ENCODE measurements at places on chromosomes 4 and X.

DNA sequence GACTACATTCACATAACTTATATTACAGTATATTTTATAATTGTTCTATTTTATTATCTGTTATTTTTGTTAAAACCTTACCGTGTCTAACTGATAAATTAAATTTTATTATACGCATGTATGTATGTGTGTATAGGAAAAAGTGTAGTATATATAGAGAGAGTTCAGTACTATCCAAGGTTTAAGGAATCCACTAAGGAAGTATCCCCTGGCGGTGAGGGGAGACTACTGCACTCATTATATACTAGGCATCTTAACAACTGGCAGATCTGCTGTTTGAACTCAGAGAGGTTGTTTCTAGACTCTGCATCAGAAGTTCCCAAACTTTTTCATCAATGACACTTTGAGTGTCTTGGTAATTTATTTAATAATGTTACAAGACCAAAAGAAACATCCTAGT, 70.9 kb downstream of the NDST4 start:
- no peak for DNase-seq

GRCh38 chr4:12703036-12703435, 781.1 kb downstream of the RAB28 start:
- no peak for DNase-seq

DNA sequence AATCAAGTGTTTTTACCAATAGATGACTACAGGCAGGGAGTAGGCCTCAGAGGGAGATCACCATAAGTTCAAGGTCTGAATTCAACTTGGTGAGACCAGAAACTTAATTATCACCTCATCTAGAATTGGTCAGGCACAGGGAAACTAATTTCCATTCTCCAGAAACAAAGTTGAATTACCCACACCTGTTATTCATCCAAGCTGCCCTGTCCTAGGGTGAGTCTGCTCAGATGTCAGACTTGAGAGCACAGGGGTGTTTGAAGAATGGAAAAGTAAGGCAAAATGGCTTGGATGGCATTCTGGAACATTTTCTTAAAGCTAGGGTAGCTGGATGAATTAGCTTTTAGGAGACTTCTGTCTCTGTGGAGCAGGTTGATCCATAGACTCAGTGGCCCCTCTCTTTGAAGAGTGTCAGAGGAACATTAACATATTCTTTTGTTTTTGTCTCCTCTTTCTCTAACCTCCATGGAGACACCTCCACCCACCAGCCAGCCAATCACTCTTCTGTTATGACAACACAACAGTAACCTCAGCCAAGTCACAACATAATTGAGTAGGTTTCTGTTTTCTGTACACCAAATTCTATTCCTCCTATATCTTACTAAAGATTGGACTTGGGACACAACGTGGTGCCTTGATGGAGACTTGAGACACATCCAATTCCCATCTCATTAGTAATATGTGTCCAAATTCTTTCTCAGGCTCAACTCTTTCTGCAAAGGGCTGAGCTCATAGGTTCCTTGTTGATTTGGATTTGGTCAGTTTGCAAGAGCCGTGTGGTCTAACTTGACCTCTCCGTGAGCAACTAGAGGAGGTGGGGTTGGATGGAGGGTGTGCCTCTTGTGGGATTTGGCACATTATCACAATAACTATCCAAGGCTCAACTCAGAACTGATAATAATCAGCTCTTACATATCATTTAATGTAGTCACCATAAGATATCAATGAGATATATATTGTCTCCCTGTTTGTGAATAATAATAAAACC, 45.1 kb downstream of the VSIG4 start:
- DNase-seq, result no peak

DNA sequence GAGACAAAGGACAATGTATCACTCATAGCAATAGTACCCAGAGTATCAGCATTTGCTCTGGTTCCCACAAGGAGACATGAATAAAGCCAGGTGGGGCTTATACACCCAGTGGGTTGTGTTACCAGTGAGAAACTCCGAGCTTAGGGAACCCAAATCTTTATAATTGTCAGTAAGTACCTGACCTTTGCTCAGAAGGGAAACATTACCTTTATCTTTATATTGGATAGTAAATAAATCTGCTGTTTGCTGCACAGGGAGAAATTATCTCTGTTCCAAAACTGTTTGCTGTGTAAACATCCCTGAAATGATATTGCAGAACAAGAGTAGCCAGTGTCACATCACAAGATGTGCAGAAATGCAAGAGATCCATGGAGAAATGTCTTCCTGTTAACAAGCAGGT, 12.1 kb upstream of the SLAIN2 start:
- DNase-seq, result no peak

DNA sequence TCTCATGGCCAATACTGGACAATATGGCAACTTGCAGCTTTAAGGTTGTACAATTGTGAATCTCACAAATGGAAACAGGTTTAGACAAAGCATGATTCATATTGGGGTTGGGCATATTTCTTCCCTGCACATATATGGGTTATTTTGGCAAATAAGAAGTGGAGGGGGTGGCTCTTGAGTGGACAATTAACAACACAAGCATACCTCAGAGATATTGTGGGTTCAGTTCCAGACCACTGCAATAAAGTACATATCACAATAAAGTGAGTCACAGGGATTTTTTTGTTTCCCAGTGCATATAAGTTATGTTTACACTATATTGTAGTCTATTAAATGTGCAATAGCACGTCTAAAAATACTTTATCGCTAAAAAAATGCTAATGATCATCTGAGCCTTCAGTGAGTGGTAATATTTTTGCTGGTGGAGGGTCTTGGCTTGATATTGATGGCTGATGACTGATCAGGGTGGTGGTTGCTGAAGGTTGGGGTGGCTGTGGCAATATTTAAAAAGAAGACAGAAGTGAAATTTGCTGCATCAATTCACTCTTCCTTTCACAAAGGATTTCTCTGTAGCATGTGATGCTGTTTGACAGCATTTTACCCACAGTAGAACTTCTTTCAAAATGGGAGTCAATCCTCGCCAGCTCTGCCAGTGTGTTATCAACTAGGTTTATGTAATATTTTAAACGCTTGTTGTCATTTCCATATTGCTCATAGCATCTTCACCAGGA, 50.5 kb upstream of the OGT start:
- DNase-seq, result no peak

- no peak for DNase-seq
These were observed 26.2 kb upstream of the HGFAC start for GRCh38 chr4:3415471-3416141.

GRCh38 chr4:100989401-100989800, 357.9 kb downstream of the PPP3CA start:
- no peak for DNase-seq

DNA sequence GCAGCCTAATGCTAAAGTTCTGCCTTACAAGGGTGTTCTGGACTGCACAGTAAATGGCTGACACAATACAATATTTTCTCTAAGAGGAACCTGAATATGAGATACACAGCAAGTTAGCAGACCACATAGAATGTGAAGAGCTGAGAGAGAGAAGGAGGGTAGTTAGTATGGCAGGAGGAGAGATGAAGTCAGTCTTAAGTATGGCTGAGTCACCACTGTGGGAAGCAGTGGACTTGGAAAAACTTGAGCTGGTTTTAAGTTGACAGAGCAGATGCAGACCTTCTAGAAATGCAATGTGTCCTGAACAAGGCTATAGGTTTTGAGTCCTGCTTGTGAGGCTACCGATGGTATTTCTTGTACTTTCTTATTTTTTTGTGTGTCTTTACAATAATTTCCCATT, 172.5 kb downstream of the SH2D1A start:
- no peak for DNase-seq

DNA sequence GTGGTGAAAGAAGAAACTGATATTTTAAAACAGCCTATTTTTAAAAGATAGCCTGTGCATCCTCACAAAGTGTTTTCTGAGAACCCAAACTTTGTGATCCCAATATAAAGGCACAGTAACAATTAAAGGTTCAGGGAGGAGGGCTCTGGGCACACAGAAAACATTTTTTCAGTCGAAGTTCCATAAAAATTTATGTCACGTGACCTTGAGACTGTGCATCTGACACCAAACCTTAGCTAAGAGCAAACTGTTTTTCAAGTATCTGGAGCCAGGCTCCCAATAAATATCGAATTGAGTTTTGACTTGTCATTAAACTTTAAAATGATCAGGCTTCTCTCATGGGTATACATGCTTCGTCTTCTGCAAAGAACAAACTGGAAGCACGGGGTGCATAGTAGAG, 177.9 kb downstream of the BEND2 start:
- no peak for DNase-seq

DNA sequence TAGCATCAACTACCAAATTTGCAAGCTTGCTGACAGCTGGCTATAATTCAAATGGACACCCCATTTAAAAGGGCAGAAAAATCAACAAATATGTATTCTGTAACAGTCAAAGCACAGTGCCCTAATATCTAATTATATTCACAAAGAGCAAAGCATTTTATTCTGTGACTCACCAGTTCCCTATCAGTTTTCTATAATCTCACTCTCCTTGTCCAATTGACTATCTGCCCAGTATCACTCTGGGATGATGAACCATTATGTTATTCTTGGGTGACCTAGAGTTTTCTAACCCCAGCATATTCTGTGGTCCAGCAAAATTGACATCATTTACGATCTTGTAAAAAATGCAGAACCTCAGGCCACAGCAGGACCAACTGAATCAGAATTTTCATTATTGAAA, 82.0 kb upstream of the FREM3 start:
- DNase-seq, result no peak

DNA sequence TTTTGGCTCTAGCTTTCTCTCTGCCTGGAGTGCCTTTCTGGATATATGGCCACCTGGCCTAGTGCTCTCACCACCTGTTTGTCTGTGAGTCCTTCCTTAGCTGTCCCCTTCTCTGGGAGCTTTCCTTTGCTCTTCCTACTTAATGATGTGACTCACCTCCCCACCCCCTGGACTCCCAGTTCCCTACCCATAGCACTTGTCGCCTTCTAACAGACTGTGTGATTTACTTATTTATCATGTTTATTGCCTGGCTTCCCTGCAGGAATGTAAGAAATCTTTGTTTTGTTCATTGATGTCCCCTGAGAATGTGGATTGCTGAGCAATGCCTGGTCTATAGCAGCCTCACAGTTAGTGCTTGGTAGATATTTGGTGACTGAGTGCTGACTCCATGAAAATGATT, 18.9 kb downstream of the ADD1 start:
- no peak for DNase-seq

DNA sequence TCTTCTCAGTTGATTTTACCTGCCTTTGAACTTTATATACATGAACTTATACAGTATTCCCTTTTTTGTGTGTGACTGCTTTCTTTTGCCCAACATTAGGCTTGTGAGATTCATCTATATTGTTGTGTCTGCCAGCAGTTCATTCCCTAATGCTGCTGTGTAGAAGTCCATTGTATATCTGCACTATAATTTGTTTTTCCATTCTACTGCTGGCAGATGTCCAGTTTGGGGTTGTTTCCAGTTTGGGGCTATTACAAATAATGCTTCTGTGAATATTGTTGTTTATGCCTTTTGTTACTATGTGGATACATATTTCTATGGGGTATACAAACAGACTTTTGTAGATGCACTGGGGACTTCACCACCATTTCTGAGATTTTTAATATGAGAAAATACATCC, 268.4 kb downstream of the DCTD start:
- DNase-seq, result no peak

GRCh38 chr4:72814241-72814640, 245.2 kb upstream of the ADAMTS3 start:
- DNase-seq, result no peak

GRCh38 chr4:73650250-73650649, 30.0 kb upstream of the RASSF6 start:
- no peak for DNase-seq

DNA sequence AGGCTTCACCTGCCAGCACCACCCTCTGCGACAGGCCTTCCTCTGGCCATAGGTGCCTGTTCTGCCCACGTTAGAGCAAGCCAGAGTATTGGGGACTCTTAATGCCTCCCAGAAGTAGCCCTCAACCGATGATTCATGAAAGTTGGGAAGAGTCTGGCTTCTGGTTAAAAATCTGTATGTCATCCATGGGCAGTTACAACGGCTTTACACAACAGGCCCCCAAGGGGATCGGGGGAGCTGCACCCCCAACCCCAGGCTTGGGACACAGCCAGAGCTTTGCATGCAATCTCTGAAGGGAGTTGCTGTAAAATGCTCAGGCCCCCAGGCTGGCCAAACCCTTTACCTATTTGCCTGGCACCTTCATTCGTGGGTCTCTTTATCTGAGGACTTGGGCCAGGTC, 5.4 kb upstream of the CYTL1 start:
- no peak for DNase-seq

GRCh38 chr4:86302830-86303229, 57.0 kb downstream of the MAPK10 start:
- no peak for DNase-seq

- no peak for DNase-seq
These were observed 22.5 kb downstream of the MID1 start for GRCh38 chrX:10597871-10598270.

GRCh38 chr4:158934996-158935669, 166.3 kb downstream of the FNIP2 start:
- no peak for DNase-seq

DNA sequence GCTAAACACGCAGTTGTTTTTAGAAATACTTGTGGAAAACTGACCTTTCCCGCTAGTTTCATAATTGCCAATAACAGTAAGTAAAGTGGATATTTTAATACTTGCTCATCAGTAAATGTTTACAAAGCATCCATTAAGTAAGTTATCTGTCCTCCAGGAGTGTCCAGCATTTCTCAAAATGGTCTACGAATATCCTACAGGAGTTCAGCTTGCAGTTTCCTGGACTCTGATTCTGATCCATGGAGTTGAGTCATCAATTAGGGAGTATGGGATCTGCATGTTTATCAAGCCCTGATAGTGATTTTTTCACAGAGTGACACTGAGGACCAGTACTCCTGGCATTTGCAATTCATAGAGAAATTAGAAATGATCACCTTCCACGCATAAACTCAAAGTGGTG, 325.2 kb upstream of the AADAT start:
- no peak for DNase-seq

- DNase-seq, result no peak
These were observed 10.5 kb upstream of the RTL5 start for GRCh38 chrX:72142094-72142793.

DNA sequence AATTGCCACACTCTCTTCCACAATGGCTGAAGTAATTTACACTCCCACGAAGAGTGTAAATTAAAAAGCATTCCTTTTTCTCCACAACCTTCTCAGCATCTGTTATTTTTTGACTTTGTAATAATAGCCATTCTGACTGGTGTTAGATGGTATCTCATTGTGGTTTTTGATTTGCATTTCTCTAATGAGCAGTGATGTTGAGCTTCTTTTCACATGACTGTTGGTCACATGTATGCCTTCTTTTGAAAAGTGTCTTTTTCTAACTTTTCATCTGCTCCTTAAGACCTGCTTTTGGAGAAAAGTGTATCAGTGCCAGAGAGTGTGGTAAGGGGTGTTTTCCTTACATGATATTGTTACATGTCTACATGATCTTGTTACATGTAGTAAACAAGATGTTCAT, 25.7 kb downstream of the GUCY1A1 start:
- no peak for DNase-seq
